ENCODE measurements at places on chromosomes 1 and 21.

- DNase-seq = no peak
These were observed 19.1 kb upstream of the NCF2 start for GRCh38 chr1:183609313-183609712.

DNA sequence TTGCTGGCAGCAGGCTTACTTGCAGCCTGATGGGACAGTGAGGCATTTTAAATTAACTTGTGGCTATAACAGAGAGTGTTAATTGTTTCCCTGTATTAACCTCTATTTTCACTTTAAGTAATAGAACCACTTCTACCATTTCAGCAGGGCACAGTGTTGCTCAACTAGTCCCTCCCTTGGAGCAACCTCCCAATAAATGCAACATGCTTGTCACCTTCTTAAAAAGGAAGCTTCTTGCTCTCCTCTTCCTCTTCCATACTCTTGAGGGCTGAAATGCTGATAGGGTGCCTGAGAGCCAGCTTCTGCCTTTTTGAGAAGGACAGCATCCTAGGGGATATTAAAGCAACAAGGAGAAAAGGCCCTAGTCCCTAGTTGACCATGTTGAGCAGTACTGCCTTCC lies 52.1 kb downstream of the C4BPA start:
- DNase-seq = no peak

DNA sequence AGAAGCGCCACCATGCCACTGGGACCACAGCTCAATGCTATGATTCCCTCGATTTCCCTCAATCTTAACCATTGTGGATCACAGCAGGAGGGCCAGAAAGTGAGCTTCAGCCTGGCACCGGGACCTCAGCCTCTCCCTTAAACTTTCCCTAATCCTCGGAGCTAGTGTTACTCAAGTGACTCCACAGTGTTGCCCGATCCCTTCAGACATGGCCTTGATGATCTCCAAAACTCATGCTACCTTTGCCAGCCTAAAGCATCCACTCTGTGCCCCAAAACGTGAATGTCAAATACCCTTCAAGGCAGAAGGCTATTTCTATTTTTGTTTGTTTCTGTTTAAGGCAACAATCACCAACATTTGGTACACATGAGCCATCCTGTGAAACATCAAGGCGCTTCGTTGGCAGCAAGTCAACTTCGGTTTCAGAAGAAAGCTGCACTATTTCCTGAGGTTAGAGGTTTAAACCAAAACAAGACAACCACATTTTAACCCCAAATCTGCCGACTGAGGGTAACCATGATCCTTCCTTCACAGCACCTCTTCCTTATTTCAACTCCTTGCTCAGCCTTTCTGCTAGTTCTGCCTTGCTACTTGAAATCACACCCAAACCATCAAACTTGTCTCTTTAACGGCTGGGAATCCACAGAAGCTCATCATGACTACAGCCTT lies 94.4 kb upstream of the KRTAP19-8 start:
- DNase-seq = no peak

GRCh38 chr1:178134061-178134460 lies 40.2 kb downstream of the RASAL2 start:
- DNase-seq = no peak

DNA sequence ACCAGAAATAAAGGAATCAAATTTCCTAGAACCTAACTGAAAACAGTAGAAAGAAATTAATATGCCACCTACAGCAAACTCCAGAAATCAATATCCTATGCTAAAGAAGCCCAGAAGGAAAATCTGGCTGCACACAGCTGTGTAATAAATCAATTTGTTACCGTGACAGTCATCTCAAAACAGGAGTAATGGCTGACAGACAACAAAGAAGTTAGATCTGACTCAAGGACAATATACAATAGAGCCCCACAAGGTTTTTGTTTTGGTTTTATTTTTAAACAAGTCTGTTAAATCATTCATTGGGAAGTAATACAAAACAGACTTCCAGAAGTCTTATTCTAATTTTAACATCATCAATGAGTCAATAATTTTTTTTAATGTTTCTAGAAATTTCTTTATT lies 168.4 kb downstream of the RERE start:
- DNase-seq = no peak

DNA sequence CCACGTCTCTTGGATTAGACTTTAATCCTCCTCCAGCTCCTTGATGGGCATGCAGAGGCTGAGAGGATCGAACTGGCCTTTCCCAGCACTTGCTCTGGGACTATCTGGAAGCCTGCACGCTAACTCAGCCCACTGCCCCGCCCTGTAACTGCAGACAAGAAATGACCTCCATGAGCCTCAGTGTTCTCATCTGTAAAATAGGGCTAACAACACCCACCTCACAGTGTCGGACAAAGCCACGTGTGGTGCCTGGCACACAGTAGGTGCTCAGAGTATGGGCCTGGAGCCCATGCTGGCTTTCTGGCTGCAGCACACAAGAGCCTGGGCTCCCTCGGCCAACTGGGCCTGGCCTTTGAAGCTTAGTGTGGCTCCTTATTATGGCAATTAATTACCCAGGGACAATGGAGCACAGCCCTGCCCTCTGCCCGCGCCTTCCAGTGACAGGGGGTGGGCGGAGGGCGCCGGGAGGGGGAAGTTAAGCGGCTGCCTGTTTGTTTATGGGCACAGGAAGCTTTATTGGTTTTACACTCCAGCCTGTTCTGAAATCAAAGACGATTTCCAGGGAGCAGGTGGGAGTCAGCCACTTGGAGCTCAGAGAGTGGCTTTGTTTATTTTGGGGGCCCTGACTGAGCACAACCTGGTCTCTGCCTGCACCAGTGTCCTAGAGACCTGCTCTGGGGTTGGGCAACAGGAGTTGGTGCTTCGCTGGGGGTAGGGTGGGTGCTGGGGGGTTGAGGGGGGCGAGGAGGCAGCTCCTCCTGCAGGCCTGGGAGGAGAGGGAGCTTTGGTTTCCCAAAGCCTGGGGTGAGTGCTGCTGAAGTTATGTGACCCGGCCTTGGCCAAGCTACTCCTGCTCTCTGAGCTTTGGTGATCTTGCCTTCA lies 31.0 kb downstream of the PAX7 start:
- DNase-seq = no peak

DNA sequence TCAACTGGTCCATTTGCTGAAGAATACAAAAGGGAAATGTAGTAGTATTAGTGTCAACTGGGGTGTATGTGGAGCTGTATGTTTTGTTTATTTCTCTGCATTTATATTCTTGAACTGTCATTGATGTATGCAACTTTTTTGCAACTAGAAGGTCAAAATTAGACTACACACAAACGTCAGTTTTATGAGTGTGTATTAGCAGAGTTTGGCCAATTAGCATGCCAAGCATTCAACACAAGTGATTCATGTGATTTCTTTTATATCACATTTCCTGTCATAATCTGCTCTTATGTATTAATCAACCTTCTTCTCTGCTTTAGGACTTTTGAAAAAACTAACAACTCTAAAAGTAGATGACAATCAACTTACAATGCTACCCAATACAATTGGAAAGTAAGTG lies 211.1 kb downstream of the LRRC40 start:
- DNase-seq = no peak

DNA sequence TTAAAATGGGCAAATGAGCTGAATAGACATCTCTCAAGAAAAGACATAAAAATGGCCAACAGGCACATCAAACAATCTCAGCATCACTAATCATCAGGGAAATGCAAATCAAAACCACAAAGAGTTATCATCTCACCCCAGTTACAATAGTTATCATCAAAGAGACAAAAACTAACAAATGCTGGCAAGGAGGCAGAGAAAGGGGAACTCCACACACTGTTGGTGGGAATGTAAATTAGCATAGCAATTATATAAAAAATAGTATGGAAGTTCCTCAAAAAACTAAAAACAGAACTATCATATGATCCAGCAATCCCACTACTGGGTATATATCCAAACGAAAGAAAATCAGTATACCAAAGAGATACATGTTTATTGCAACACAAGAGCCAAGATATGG lies 68.7 kb downstream of the DENND1B start:
- no peak for DNase-seq

- no peak for DNase-seq
These were observed 282.3 kb downstream of the DUSP10 start for GRCh38 chr1:221459558-221459957.

- DNase-seq = no peak
These were observed 594 bp downstream of the HDGF start for GRCh38 chr1:156750711-156751450.

- DNase-seq = no peak
These were observed 29.6 kb upstream of the CCN1 start for GRCh38 chr1:85550784-85551516.

- DNase-seq = no peak
These were observed 355.0 kb upstream of the ESRRG start for GRCh38 chr1:217078078-217078690.

GRCh38 chr1:234721476-234722269 lies 111.7 kb upstream of the IRF2BP2 start:
- DNase-seq = no peak

DNA sequence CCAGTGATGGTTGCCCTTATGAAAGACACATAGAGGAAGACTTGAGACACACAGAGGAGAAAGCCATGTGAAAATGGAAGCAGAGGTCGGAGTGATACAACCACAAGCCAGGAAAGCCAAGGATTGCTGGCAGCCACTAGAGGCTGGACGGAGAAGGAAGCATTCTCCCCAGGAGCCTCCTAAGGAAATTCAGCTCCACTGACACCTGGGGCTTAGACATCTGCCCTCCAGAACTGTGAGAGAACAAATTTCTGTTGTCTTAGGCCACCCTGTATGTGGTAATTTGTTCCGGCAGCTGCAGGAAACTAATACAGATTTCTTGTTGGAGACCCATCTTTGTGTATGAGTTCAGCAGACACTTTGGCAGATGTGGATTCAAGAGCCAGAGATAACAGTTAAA lies 126.9 kb upstream of the ATP1A1 start:
- no peak for DNase-seq

- DNase-seq = no peak
These were observed 31.9 kb downstream of the MTARC1 start for GRCh38 chr1:220818421-220819173.

DNA sequence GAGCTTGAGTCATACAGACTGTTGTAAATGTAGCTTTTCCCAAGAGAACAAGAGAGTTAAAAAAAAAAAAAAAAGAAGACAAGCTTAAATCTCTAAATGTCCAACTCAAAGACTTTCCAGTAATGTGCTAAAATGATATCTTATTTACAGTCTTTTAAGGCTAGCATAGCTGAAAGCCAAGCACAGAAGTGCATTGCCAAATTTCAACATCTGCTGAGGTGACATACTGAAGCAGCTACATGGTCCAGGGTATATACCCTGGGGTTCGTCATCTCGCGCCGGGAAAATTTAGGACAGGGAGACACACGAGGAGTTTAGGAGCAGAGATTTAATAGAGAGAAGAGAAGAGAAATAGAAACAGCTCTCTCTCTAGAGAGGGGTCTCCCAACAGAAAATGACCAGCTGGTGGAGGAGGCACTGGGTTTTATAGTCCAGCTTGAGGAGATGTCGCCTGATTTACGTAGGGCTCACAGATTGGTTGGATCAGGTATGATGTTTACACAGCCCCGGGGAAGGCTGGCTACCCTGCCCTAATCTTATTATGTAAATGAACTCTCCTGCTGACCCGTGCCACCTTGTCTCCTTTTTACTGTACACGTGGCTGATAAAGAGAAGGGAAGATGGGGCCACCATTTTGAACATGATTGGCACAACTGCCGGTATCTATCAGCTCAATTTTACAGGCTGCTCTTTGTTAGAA lies 172.7 kb downstream of the TRIM33 start:
- DNase-seq = no peak

- no peak for DNase-seq
These were observed 130.6 kb downstream of the HUNK start for GRCh38 chr21:32003411-32003810.

DNA sequence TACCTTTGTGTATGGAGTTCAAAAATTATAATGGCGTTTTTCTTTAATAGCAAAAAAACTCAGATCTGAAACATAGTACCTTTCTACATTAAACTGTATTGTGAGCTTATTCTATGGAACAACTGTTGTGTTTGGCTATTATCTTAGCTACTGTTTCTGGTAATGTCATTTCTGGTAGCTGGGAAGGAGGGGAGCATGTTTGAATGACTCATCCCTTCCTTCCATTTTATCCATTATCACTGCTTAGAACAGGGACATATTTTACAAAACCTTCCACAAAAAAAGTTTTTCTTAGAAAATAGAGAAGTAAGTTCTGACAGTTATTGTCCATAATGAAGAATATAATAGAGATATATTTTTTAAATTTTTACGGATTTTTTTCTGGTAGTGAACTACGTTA lies 128.3 kb downstream of the NRDC start:
- DNase-seq = no peak

DNA sequence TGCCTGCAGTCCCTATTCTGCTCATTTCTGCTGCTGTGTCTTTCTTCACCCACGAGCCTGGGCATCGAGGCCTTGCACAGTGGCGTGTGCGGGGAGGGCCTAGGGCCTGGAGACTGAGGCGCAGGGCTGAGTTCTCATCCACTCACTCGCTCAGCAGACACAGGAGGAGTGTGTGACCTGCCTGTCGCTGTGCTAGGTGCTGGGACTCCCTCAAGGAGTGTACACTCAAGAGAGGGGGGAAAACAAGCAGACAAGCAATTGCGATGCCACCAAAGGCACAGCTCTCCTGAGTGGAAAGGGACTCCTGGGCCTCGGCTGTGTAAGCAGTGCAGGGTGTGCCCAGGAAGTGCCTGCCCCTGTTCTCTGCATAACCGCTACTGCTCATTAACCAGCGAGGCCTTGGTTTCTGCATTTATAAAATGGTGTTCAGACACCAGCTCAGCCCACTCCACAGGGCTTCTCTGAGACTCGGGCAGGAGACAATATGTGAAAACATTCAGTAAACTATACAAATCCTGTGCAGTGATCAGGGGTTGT lies 4.2 kb downstream of the RD3 start:
- no peak for DNase-seq

DNA sequence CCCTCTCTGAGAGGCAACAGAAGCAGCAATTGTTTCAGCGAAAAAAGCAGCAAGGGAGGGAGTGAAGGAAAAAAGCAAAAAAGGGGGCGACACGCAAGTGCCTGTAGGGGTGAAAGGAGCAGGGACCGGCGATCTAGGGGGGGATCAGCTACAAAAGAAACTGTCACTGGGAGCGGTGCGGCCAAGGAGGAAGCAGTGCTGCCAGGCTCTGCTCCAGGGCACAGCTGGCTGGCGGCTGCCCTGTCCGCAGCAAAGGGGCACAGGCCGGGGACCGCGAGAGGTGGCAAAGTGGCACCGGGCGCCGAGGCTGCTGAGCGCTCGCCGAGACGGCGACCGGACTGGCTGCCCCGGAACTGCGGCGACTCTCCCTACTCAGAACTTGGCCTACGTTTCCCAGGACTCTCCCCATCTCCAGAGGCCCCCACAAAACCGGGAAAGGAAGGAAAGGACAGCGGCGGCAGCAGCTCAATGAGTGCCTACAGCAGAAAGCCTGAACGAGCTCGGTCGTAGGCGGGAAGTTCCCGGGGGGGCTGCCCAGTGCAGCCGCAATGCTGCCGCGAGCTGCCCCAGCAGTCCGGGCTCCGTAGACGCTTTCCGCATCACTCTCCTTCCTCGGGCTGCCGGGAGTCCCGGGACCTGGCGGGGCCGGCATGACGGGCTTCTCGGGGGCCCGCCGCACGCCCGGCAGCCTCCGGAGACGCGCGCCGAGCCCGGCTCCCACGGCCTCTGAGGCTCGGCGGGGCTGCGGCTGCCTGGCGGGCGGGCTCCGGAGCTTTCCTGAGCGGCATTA lies 1.0 kb upstream of the CDKN2C start:
- DNase-seq = no peak

GRCh38 chr1:37562984-37563383 lies 6.2 kb downstream of the DNALI1 start:
- no peak for DNase-seq

GRCh38 chr1:91872000-91872399 lies 14.0 kb downstream of the TGFBR3 start:
- no peak for DNase-seq

Data from NCI-H1436 (cell line).